GM04503 (cell line): ENCODE measurements at places on chromosomes 13 and 19.
A peak's percentile ranks its signal among the peaks of the same experiment; 100 is the strongest.

GRCh38 chr13:48486362-48486761 lies 46.5 kb downstream of the RCBTB2 start:
- DNase-seq, result no peak

DNA sequence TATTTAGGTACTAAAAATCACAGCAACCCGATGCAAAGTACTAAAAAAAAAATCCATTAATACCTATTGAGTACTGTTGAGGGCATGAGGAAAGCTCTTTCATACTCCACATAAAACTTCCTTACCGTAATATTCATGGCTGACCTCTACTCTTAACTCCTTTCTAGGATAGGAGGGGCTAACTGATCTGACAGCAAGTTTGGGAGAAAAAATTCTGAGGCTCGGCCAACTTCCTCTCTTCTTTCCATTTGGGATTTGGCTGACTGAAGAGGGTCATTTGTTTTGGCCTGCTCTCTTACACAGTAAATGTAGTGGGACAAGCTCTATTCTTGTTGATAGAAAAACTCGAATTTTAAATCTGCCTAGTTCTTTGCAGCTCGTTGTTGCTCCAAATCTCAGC lies 9.4 kb upstream of the USPL1 start:
- DNase-seq, result no peak

GRCh38 chr13:69283837-69284236 lies 823.8 kb upstream of the ATXN8OS start:
- no peak for DNase-seq

DNA sequence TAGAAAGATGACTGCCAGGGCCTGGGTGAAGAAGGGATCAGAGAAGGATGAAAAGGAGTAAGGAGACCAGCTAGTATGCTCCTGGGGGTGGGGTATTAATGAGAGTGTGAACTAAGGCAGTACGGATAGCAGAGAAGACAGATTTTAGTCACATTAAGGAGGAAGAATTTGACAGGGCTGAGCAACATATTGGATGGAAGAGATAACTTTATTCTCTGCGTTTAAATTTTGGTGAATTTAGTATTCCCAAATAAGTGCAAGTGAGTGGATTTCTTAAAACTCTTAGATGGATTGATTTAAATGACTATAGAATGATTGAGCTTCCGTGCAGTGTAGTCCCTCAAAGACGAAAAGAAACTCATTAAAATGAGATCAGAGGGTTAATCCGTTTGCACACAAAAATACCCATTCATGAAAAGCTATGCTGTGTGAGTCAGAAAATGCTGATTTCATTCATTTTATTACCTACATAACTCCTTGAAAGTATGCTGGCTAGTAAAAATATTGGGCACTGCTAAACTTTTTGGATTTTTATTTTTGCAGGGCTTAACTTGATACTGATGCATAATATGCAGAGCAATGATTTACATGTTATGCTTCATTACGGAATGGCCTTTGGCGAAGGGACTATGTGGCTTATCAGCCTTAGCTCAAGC lies 54.1 kb downstream of the WDFY2 start:
- peak; percentile 44 for DNase-seq

DNA sequence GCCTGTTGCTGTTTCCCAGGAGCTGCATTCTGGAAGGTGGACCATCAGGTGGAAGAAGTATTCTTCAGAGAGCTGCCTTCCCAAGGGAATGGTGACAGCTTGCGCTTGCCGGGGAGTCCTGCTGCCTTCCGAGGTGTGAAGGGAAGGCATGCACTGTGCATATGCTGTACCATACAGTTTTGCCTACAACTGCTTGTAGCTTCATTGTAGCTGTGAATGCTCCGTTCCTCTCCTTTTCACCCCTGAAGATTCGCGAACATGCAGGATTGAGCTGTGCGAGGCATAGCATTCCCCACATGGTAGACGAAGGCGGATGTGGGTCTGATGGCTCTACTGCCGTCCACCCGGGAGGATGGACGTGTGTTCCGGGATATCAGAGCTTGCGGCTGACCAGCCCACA lies 243.2 kb upstream of the TSHZ3 start:
- no peak for DNase-seq

- DNase-seq, result no peak
These were observed 35.2 kb upstream of the ISYNA1 start for GRCh38 chr19:18473003-18473705.

DNA sequence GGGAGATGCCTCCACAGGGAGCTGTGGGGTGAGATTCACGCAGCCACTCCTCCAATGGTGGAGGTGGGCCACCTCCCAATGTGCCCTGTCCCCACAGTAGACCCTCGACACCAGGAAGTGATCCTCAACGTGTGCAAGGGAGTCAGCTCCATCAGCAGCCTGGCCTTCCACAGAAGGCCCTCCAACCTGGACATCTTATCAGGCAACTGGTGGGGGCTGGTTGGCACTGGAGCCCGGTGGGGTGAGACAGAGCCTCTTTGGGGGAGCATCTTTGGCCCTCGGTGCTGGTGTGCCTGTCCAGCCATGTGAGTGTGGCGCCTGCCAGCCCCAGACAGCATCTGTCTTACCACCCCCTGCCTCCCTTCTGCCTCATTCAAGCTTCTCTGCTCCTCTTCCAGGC lies 19.7 kb upstream of the RNF17 start:
- no peak for DNase-seq

DNA sequence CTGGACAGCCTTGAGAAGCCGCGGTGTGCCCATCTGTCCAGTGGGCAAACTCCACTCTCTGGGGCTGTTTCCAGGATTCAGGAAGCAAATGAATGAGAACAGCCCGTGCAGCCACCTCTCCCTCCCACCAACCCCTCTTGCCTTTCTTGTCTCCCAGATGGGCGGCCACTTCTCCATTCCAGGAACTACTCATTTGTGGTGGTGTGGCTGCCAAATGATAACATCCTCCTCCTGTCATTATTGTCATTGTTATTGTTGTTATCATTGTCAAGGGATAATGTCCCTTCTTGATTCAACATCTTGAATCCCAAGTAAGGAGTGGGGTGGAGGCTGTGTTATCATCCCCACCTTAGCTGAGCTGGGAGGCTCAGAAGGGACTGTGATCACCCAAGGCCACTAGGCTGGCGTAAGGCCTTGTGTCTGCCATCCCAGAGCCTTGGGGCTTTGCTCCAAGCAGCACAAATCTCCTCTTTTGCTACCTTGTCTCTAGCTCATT lies 1.6 kb downstream of the DNM2 start:
- DNase-seq, result no peak

DNA sequence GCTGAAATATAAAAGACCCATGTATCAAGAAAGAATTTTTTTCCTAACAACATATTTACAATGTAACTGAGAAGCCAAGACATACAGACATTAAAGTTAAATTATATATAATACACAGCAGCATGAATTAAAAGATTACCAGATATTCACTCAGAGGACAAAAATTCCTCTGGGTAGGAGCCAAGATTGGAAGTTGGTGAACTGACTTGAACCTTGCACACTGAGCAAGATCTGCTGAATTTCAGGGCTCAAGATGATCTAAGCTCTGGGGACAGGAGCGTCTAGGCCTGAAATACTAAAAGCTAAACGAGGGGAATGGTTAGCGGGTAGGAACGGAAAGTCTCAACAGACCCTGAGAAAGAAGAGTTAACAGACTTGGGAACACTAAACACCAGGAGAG lies 8.5 kb downstream of the FOXO1 start:
- no peak for DNase-seq

DNA sequence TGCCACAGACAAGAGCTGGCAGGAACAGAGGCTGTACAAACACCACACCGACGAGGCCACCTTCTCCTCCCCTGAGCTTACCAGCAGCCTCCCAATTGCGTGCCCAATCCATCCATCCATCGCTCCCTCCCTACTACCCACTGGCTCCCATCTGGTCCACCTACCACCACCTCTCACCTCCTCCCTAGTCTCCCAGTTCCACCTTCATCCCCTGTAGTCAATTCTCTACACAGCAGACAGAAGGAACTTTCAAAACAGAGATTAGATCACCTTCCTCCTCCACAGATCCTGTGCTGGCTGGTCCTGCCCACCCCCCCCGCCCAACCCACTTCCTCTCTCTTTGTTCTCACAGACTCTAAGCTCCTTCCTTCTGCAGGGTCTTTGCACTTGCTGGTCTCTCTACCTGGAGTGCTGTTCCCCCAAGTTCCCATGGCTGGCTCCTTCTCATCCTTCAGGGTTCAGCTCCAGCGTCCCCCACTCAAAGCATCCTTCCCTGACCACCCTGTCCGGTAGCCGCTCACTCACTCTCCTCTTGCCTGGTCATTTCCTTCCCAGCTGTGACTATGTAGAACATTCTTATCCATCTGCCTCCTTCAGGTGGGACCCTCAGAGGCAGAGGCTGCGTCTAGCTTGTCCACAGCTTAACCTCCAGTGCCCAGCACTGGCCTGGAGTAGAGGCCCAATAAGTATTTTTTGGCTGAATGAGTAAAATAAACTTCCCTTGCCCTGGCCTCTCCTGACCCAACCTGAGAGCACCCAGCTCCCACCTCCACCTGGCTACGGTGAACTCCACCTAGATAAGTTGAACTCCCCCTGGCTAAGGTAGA lies 23.0 kb downstream of the PIN1 start:
- no peak for DNase-seq

GRCh38 chr13:91346062-91346461 lies 1.4 kb upstream of the MIR17HG start:
- no peak for DNase-seq

DNA sequence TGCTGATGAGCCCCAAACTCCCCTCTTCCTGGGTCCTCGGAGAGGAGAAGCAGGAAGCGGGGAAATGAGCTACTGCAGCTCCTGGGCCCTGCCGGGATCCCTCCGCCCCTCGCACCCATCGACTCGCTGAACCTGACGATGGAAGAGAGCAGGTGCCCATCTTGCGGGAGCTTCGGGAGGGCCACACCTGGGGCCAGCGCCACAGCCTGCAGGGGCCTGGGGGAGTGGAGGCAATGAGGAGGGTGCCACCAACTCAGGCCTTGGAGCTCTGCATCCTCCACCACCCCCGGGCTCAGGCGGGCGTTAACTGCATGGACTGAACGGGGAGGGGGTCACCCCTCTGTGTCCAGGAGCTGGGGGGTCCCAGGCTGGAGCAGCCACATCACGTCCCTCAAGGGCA lies 8.3 kb downstream of the TCF3 start:
- no peak for DNase-seq

DNA sequence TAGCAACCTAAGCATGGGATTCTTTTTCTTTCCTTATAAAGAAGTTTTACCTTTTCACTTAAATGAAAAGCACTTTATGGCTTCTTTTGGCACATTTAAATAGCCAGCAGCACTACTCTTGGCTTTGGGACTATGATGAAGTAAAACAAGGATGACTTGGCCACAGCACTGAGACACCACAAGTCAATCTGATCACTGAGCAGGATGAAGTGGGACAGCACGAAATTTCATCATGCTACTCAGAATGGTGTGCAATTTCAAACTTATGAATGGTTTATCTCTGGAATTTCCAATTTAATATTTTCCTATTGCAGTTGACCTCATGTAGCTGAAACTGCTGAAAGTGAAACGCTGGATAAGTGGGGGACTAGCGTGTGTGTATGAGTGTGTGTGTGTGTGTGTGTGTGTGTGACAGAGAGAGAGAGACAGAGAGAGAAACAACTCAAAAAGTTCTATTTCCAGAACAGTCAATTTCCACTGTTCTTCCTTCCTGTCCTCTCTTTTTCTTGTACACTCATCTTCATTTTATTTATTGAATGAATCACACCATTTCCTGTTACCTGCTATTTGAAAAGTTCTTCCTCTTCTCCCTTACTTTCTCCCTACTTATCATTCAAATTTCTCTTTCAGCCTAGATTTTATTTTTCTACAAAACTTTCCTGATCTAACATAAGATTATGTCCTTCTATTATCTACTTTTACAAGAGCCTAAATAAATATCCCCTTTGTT lies 414.2 kb upstream of the MIR17HG start:
- no peak for DNase-seq

- DNase-seq, result no peak
These were observed 4.1 kb downstream of the IGFL4 start for GRCh38 chr19:46036744-46037128.

- DNase-seq, result no peak
These were observed 4.5 kb downstream of the LRRC25 start for GRCh38 chr19:18392926-18393325.

DNA sequence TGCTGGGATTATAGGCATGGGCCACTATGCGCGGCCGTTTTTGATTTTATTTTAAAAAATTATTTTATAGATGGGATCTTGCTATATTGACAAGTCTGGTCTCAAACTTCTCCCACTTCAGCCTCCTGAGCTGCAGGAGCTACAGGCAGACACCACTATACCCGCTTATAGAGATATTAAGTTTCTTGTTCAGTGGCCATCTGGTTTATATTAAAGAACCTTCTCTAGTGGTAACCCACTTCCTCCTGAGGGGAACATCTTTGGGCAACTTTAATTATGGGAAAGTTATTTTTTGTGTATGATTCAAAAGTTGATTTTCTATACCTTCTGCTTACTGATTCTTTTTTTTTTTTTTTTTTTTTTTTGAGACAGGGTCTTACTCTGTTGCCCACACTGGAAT lies 172.7 kb downstream of the KLF5 start:
- DNase-seq, result no peak

DNA sequence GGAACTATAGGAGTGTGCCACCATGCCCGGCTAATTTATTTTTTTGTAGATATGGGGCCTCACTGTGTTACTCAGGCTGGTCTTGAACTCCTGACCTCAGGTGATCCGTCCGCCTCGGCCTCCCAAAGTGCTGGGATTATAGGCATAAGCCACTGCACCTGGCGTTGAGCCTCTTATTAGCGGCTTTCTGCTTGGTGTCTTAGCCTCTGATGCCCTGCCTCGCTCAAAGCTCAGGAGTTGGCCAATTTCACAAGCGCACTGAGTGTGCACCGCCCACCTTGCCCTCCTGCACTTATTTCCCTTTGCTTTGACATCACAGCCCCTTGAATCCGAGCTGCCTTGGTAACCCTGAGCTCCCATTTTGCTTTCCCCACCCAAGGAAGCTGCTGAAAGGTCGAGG lies 10.1 kb downstream of the YIPF2 start:
- no peak for DNase-seq

- DNase-seq, result no peak
These were observed 459.1 kb upstream of the GPC6 start for GRCh38 chr13:92767468-92767867.

DNA sequence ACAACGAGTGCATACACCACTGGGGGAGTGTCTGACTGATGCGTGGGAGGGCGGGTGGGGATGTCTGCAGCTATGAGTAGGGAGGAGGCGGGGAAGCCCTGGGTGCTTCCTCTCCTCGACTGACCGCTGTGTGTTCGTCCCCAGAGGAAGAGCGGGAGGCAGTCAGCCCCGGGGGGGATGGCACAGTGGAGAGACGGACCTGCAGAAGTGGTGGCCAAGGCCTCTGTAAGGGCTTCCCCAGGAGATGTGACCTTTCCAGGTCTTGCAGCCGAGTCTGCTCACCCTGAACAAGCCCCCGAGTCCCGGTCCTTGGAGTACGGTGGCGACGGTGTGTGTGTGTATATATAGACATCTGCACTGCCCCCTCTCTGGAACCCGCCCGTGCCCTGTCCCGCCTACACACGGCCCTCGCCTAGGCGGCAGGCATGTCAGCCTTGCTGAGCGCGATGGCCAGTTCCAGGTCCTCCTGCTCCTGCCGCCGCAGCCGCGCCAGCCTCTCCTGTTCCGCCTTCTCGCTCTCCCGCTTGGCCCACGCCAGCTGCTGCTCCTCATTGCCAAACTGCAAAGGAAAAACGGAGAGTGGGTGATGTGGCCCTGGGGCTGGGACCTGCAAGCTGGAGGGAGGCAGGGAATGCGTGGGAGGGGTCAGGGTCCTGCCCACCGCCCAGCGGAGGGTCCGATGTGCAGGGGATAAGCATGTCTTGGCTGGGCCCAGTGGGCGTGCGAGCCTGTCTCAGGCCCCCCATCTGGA lies 30.8 kb downstream of the KLF2 start:
- no peak for DNase-seq

- DNase-seq, result no peak
These were observed 4.2 kb downstream of the C19orf25 start for GRCh38 chr19:1474765-1475351.
